Caco-2 (cell line): ENCODE measurements at places on chromosomes 11 and 22. TPM values are rescaled to one million over a fixed set of nuclear protein-coding genes. Genes with fewer than 3 reads are reported as not detected.

- no peaks in the 10 kb centered on the region for H3K4me1 ChIP-seq
- no peak for DNase-seq
- H3K36me3 ChIP-seq, result peaks cover 6% of the 10 kb centered on the region; the same call in 1 of the 2 replicates
- H3K4me3 ChIP-seq, result no peak overlapping the region
Observed at GRCh38 chr11:46661836-46662235, 38.6 kb downstream of the ARHGAP1 start.

Gene FOLH1
- not detected in 2 replicates for total RNA-seq

Gene STK33
- total RNA-seq, result 0.51 and 0.98 TPM in 2 replicates

Gene MUC5B
- total RNA-seq, result not detected in 2 replicates

Gene YAP1
- 207 and 227 TPM in 2 replicates for total RNA-seq
